Astrocyte of the cerebellum (primary cell): ENCODE measurements at places on chromosomes 5 and 9.

DNA sequence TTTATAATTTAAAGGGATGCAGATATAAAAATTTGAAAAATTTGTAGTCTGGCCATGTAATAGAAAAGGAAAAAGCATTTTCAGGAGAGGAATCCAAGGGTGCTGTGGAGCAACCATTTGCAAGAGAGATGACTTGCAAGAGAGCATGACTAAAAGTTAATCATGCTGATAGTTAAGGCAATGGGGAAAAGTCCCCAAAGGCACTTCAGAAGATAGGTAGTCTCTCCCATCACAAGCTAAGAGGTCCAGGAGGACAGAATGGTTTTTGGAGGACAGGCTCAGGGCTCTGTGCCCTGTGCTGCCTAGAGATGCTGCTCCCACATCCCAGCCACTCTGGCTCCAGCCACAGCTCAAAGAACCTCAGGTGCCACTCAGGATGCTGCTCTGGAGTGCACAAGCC is 38.8 kb downstream of the DNAJB5 start:
- no peak for DNase-seq

GRCh38 chr5:401146-402034 is 41.6 kb upstream of the EXOC3 start:
- DNase-seq: no peak

- DNase-seq: no peak
Observed at GRCh38 chr5:153496835-153497234, 6.4 kb downstream of the GRIA1 start.

- no peak for DNase-seq
Observed at GRCh38 chr5:132816554-132816953, 3.5 kb downstream of the SOWAHA start.

- DNase-seq: no peak
Observed at GRCh38 chr5:178793696-178794095, 63.2 kb upstream of the ZNF354A start.
